Transverse colon (tissue), 4 donors: ENCODE measurements at places on chromosomes 7 and 10. TPM values are rescaled to one million over a fixed set of nuclear protein-coding genes. Genes with fewer than 3 reads are reported as not detected.

DNA sequence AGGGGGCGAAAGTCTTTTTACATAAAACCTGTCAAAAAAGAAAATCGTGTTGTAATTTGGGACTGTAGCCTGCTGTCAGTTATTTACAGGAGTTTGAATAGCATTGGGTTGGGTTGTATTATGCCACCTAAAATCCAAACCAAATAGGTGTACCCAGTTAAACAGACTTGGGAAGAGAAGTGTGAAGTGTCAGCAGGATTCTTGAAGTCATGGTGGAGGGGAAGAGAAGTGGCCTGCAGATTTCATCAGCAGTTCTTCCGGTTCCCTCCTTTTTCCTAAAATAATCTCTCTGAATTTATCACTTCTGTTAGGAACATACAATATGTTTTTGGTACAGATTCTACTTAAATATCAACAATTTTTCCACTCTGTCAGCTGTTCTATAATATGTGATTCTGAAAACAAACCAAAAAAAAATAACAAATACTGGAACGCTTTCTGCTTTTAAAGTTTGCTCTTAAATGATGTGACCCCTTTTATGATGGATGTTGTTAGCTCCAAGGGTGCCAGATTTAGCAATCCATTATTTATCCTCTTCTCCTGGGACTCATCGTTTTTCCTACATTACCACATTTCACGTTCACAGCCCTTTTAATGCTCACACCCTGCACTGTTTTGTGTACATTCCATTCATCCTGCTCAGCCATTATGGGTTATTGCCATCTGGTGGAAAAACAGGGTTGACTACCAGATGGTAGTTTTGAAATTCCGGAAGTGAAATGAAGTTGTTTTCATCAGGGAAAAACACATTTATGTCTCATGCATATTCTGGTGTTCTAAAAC is 18.7 kb upstream of the ARHGAP12 start:
- no peak for DNase-seq

- peak; percentile 61 for DNase-seq
Measured at GRCh38 chr10:22321156-22321923, 441 bp downstream of the BMI1 start.

- no peak for DNase-seq
Measured at GRCh38 chr10:30387646-30388243, 38.7 kb upstream of the MTPAP start.

DNA sequence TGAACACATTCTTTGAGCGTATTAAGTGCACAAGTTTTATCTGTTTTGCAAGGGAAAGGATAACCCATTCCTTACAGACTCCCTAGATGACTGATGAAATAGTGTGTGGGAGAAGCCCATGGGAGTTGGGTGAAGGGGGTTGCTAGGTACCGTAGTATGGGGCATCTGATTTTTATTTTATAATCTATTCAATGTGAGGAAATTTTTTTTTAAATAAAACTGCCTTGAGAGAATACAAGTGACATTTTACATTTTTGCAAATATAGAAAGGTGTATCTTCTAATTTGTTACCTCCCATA is 1.4 kb downstream of the BTAF1 start:
- no peak for DNase-seq

GRCh38 chr7:70894799-70895198 is 237.1 kb upstream of the GALNT17 start:
- no peak for DNase-seq

DNA sequence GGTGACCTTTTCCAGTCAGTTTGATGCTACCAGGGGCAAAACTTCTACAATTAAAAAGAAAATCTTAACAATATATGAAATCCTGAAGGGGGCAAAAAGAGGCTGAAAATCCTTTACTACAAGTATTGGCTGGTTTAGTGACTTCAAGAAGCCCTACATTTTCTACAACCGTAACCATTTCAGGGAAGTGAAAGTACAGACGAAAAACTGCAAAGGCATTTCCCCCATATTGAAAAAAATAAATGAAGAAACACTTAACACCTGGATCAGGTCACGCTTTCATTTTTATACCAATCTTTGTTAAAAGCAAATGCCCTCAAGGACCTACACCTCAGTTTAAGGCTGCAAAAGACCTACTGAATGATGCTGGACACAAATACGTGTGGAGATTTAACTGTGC is 38.6 kb downstream of the IL6 start:
- no peak for DNase-seq

GRCh38 chr7:151851782-151852181 is 25.1 kb downstream of the PRKAG2 start:
- no peak for DNase-seq

SDHAF3 gene
- 0.60 TPM for total RNA-seq

PDZD7 gene
- total RNA-seq = not detected
